Activated CD4-positive, alpha-beta T cell treated with anti-CD3 and anti-CD28 coated beads, Interleukin-2, Interleukin-6, amounts not matched to agents 100 ng/mL and 50 ng/mL, durations not matched to agents 16 hours and 8 hours (primary cell): ENCODE measurements at places on chromosomes 12 and 14.

DNA sequence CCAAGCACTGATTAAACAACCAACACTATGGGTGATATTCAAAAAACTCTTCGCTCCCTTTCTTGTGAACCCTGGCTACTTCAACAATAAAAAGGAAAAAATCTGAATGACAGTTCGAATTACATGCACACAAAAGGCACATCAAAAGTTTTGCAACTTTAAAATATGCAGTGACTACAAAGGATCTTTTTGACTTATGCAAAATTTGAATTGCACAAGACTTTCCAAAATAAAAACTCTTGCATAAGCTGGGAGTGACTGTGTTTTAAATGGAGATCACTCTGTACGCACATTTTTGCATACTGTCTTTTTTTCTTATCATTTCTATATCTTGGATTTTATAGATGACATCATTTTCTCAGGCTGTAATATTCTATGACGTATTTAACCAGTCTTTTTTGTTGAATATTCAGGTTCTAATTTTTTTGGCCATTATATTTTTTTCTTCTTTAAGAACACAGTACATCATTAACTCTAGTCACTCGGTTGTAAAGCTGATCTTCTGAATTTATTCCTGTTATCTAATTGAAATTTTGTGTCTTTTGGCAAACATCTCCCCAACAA lies 667.6 kb upstream of the TBX3 start:
- no peak for DNase-seq

DNA sequence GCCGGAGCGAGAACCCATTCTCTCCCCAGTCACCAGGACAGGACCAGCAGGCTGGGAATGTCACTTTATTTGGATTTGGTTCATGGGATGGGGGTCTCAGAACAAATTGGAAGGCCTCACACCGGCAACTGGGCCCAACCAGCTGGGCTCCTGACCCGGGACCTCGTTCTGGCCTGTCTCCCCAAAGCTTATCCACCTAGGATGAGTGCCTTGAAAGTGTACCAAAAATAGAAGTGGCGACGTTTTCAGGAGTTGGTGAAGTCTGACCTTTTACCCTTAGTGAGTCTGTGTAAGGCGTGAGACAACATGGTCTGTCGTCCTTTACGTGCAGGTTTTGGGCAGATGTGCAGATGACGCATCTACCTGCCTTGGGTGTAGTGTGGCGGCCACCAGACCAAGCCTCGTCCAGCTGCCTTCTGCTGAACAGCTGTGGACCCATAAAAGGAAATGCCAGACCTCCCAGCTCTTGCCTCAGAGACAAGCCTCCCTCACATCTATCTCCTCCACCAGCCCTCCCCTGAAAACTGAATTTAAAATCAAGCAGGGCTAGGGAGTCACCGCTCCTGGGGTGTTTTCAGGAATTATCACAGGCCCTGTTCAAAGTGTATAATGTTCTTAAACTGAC lies 36.6 kb upstream of the CLMN start:
- DNase-seq: no peak

DNA sequence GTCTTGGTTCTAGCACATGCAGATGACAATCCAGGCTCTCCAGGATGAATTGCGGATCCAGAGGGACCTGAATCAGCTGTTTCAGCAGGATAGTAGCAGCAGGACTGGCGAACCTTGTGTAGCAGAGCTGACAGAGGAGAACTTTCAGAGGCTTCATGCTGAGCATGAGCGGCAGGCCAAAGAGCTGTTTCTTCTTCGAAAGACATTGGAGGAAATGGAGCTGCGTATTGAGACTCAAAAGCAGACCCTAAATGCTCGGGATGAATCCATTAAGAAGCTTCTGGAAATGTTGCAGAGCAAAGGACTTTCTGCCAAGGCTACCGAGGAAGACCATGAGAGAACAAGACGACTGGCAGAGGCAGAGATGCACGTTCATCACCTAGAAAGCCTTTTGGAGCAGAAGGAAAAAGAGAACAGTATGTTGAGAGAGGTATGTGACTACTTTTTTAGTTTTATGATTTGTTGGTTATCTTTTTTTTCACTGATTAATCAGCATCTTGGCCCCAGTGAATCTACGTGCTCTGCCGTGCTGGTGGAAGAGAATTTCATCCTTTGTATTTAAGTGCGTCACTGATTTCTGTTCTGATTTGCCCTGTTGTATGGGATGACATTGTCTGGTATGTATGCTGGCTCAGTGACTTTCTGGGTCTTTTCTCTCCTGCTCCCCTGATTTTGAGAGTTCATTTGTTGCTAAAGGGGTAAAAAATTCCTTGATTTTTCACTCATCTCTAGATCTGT lies 92.3 kb downstream of the ERC1 start:
- DNase-seq: no peak

GRCh38 chr14:75273272-75274049 lies 5.2 kb upstream of the FOS start:
- no peak for DNase-seq

GRCh38 chr14:69088586-69088985 lies 64.3 kb downstream of the DCAF5 start:
- DNase-seq: no peak

DNA sequence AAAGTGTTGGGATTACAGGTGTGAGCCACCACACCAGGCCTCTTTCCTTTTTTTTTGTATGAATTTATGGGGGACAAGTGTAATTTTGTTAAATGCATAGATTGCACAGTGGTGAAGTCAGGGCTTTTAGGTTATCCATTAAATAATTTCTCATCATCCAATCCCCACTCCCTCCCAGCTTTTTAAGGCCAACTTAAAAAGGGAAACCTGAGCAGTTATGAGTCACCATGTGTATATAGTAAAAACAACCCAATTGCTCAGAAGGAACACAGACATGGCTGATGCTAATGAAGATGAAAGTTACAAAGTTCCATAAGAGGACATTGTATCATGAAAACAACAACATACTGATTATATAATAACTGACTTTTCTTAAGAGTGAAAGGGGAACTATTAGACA lies 25.6 kb upstream of the ARID2 start:
- DNase-seq: no peak

GRCh38 chr12:132154941-132155770 lies 10.9 kb downstream of the NOC4L start:
- no peak for DNase-seq

DNA sequence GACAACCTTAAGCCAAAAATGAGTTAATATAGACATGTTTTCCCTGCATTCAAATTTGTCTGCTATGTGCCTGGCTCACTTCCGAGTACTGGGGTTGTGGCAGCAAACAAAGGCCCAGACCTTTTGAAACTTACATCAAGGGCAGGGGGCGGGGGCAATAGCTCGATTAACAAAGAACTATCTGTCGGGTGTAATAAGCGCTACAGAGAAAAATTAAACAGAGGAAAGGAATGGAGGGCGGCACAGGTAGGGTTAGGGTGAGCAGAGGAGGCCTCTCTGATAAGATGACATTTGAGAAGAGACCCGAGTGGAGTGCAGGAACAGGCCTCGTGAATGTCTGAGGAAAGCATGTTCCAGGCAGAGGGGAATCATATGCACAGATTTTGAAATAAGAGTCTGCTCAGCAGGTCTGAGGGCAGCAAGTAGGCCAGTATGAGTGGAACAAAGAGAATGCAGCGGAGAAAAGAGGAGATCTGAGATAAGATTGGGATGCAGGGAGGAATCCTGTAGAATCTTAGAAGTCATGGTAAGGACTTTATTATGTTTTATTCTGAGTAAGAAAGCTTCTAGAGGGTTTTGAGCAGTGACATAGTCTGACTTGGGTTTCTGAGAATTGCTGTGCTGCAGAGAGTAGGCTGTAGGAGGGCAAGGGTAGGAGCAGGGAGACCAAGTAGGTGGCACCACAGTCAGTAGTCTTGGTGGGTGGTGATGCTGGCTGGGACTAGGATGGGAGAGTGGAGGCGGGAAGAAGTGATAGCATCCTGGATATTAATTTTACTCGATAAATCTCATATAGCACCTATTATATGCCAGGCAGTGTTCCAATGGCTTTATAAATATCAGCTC lies 52.6 kb downstream of the BICDL1 start:
- DNase-seq: no peak

DNA sequence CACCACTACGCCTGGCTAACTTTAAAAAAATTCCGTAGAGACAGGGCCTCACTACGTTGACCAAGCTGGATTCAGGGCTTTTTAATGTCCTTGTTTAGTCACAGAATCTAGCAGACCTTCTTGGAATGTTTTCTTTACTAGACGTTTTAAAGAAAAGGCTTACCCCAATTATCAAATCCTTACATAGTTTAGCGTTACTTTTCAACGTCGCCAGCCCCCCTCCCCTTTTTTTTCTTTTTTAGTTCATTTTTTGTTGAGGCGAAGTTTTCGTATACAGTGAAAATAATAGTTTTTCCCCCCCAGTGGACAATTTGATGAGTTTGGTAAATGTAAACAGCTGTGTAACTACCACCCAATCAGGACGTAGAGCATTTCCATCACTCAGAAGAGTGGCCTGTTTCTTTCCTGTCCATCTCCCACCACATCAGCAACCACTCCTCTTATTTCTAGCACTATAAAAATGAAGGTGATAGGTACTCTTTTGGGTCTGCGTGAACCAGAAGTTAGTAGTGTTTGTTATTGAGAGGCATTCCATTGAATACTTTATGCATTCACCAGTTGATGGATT lies 753 bp upstream of the DLGAP5 start:
- no peak for DNase-seq

GRCh38 chr12:42213954-42214426 lies 24.1 kb downstream of the YAF2 start:
- no peak for DNase-seq

DNA sequence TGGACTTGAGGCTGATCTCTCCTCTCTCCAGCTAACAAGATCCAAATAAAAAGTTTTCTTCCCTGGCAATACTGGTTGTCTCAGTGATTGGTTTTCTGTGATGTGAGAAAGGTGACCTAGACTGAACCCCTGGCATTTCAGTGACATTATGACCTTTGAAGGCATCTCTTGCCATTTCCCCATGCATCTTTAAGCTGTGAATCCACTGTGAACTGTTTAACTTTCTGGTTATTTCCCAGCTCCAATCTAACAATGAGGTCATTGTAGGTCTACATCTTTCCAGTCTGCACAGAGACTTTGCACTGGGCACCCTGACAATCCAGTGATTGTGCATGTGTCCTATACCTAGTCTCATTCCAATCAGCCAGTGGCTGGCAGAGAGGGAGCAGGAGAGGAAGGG lies 155.9 kb upstream of the NUDT4 start:
- DNase-seq: no peak

DNA sequence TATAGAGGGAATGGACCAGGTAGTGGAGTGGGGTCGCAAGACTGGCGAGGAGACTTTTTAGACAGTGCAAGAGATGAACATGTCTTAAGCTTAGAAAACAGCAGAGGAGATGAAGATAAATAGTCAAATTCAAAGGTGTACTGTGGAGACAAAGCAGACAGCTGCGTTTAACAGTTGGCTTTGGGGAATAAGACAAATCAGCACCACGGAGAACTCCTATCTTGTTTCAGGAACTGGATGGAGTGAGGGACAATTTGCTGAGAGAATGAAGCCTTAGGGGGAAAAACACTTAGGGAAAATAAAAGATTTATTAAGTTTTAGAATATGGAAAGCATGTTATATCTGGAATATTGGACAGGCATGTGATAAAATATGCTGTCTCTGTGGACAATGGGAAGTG lies 458.8 kb downstream of the GLT1D1 start:
- no peak for DNase-seq

GRCh38 chr12:111438481-111438880 lies 32.8 kb downstream of the SH2B3 start:
- no peak for DNase-seq
